ENCODE measurements at places on chromosomes 13 and 19.

DNA sequence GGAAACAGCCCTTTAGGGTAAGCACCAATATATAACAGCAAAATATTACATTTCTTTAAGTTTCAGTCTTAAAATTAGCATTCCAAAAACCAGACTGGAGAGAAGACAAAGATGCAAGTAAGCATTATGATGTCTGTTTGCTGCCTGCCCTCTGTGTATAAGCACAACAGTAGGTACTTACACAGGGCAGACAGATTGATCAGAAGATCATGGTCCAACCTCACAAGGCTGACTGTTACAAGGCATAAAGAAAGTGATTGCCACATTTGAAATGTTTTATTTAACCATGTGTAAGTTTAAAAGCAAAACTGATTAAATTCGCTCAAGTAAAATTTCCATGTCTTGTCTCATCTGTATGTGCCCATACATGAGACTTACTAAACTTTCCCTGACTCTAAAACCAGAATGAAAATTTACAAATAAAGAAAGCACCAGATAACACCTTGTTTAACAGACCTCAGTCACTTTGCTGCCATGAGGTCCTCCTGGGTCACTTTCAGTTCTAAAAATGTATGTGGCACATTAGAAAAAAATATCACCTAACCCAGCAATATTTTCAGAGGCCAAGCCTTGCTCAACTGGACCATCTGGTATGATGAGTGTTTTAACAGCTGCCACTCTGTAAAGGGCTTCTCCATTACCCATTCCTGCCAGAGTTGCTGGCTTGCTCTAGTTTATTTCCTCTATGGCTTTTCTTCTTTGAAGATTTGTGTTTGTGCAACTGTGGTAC, 297.0 kb downstream of the RBM26 start:
- no peak for DNase-seq

GRCh38 chr19:51514866-51515481, 13.4 kb upstream of the SIGLEC12 start:
- peak; percentile 70 for DNase-seq

DNA sequence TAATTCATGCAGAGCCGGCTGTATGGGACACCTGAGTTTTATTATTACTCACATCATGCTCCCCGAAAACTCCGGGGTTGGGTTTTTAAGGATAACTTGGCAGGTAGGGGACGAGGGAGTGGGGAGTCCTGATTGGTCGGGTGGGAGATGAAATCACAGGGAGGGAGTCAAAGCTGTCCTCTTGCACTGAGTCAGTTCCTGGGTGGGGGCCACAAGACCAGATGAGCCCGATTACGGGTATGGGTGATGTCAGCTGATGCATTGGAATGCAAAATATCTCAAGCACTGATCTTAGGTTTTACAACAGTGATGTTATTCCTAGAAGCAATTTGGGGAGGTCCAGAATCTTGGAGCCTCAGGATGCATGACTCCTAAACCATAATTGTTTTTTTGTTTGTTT, 18.6 kb upstream of the COG3 start:
- no peak for DNase-seq

GRCh38 chr19:33175156-33175782, 18.9 kb upstream of the LRP3 start:
- no peak for DNase-seq

- no peak for DNase-seq
These were observed 122.3 kb upstream of the ZNF536 start for GRCh38 chr19:30249911-30250310.

- DNase-seq: no peak
These were observed 727 bp downstream of the CD37 start for GRCh38 chr19:49335784-49336481.

DNA sequence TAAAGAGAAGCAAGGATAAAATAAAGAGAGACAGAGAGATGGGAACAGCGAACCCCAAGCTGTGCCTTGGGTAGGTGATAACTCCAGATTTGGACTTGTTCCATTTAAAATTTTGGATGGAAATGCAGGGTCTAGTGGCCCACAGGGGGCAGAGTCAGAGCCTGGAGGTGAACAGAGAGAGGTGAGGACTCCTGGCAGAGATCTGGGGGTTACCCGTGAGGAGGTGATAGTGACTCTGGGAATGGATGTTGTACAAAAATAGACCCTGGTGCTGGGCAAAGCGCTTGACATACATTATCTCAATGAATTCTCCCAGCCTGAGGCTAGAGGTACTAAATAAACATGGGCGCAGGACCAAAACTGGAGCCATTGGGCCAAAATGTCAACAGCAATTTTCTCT, 14.3 kb upstream of the DHRS12 start:
- DNase-seq: no peak

DNA sequence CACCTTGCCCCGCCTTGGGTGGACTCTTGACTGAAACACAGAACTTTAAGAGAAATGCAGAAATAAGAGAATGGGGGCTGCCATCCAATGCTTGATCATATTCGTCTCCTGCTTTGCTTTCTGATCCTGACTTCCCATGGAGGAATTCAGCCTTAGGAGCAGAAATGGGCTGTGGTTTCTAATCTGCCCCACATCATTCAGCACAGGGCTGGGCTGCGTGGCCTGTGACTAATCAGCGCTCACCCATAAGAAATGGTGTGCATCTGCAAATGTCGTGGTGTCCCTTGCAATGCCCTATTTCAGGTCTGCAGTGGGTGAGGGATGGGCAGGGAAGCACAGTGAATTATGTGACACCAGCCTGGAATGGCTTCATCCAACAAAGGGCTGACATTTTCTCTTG, 60.7 kb upstream of the URI1 start:
- DNase-seq: no peak

DNA sequence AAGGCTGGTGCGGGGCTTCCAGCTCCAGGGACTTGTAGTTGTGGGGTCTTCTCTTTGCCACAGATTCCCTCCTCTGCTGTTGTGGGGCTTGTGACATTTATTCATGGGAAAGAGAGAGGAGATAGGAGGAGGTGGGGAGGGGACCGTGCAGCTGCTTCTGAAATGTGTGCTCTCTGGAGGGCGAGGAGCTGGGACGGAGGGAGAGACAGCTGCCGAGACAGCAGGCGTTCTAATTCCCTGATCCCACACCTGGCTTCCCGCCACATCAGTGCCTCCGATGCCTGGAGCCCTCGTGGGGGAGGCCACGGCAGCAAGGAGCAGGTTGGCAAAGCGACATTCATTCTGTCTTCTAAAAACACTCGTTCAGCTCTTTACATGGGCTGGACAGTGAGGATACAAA, 164.4 kb downstream of the USP12 start:
- no peak for DNase-seq

- no peak for DNase-seq
These were observed 751 bp downstream of the ZNF584 start for GRCh38 chr19:58409010-58409790.

- no peak for DNase-seq
These were observed 125.5 kb upstream of the MCF2L start for GRCh38 chr13:112843392-112844111.

DNA sequence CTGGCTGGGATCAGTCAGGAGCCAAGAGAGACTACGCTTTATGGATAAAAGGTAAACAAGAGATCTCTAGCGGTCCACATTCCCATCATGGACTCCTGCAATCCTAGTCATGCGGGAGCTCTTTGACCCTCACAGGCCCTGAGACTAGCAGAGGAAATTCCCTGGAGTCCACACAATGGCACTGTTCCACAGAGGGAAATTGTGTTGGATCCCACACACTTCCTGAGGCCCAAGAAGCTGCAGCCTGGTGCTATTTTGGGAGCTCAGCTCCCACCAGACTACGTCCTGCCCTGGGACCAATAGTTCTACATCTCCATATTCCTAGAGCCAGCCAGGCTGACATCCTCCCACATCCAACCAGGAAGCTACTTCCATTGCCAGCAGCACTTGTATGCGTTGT, 2358.4 kb downstream of the PCDH9 start:
- no peak for DNase-seq

- DNase-seq: no peak
These were observed 220.7 kb upstream of the MIR17HG start for GRCh38 chr13:91126806-91127205.
